ENCODE measurements at places on chromosomes 16 and 17. TPM values are rescaled to one million over a fixed set of nuclear protein-coding genes. Genes with fewer than 3 reads are reported as not detected.
A peak's percentile ranks its signal among the peaks of the same experiment; 100 is the strongest.

GRCh38 chr16:17420816-17421215, 49.9 kb downstream of the XYLT1 start:
- H3K36me3 ChIP-seq: peaks cover 5% of the 10 kb centered on the region
- no peaks in the 10 kb centered on the region for H3K27me3 ChIP-seq
- H3K4me1 ChIP-seq: peaks cover 22% of the 10 kb centered on the region
- no peak for DNase-seq
- H3K27ac ChIP-seq: no peak overlapping the region

Gene UMOD
- total RNA-seq: not detected

Gene BFAR
- 54.8 TPM for total RNA-seq

- no peaks in the 10 kb centered on the region for H3K4me1 ChIP-seq
- no peak overlapping the region for H3K4me3 ChIP-seq
- H3K27me3 ChIP-seq: peaks cover 15% of the 10 kb centered on the region
- no peak for DNase-seq
Observed at GRCh38 chr16:26697807-26698206, 368.9 kb upstream of the C16orf82 start.

DNA sequence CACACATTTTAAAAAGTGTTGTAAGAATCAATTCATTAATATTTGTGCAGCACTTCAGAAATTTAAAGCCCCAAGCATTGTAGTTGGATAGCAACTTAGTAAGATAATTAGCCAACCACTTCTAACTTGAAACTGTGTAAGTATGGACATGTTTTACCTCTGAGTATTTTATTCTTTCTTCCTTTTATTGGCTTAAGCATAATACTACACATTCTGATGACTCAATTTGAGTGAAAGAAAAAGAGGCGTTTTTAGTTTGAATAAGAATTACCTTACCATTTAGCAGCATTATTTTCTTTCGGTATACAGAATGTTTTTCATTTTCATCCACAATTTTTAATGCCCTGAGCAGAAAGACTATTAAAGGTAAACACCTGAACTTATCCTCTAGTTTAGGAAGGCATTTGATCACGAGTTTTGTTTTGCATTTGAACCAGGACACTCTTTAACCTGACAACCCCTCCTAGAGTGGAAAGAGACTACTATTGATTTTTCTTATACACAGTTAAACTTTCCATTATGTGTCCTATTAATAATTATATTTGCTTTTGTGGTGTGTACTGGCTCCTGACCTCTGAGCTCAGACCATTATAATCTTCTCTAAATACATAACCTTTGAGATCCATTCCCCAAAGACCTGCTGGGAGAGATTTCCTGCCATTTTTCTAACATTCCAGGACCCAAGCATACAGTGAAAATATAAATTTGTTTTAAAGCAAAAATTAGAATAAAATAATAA, 9.2 kb downstream of the NACA2 start:
- peaks cover 19% of the 10 kb centered on the region for H3K27me3 ChIP-seq
- no peaks in the 10 kb centered on the region for H3K4me1 ChIP-seq

Gene ABCA9
- not detected for total RNA-seq

- H3K4me3 ChIP-seq: peak overlapping the region; percentile 56
- H3K36me3 ChIP-seq: peaks cover 66% of the 10 kb centered on the region
- no peaks in the 10 kb centered on the region for H3K27me3 ChIP-seq
- no peak for DNase-seq
Observed at GRCh38 chr17:28946239-28946638, 5.1 kb downstream of the PHF12 start.

DNA sequence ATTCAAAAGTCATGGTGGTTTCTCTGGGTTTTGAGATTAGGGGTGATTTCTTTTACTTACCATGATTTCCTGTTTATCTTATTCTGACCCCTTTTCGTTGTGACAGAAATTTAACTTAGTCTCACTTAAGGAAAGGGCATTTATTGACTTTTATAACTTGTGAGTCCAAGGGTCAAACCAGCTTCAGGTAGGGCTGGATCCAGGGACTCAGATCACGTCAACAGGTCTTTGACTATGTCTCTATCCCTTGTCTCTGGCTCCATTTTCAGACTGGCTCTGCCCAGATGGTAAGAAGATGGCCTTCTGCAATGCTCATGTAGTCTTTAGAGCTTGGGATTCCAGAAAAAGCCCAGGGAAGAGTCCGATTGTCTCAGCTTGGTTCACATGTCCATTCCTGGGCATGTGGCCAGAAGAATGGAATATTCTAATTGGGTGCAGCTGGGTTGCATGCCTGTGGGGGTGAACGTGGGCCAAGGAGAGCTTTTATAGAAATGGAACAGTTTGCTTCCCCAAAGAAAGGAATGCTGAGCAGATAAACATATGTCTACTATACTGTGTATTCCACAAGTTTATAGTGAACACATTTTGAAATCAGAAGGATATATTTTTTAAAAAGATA, 13.4 kb downstream of the USP43 start:
- no peak for DNase-seq
- H3K27me3 ChIP-seq: peaks cover 8% of the 10 kb centered on the region
- H3K36me3 ChIP-seq: no peaks in the 10 kb centered on the region

DNA sequence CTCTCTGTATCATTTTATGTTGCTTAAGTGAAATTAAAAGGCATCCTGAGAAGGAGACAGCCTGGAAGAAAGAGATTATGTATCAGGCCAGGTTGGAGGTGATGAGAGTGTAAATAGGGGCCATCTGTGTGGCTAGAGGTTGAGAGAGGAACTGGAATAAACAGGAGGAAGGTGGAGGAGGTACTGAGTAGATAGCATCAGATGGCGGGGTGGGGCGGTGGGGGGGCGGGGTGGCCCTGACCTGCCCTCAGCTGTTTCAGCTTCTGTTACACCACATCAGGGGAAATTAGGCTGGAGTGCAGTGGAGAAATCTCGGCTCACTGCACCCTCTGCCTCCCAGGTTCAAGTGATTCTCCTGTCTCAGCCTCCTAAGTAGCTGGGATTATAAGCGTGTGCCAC, 6.9 kb upstream of the KCNG4 start:
- no peak for DNase-seq
- peaks cover 11% of the 10 kb centered on the region for H3K27me3 ChIP-seq
- no peak overlapping the region for H3K4me3 ChIP-seq
- H3K27ac ChIP-seq: no peak overlapping the region
- no peaks in the 10 kb centered on the region for H3K36me3 ChIP-seq

DNA sequence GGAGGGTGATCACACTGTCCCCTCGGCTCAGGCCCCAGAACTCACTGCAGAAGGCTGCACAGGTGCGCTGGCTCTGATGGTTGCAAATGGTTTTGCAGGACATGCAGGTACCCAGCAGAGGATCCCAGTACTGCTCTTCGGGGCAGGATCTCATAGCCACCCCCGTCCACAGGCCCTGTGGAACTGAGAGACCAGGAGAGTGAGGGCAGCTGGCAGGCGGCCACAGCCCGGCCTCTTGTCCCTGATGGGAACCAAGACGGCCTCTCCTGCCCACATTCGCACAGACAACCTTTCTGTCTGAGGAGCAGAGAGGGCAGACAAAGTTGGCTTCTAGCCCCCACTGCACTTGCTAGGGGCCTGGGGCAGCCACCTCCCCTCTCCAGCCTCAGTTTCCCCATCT, 19.5 kb downstream of the TNFRSF13B start:
- H3K27ac ChIP-seq: no peak overlapping the region
- H3K27me3 ChIP-seq: peaks cover 19% of the 10 kb centered on the region
- peaks cover 2% of the 10 kb centered on the region for H3K36me3 ChIP-seq
- H3K4me3 ChIP-seq: no peak overlapping the region
- DNase-seq: no peak

DNA sequence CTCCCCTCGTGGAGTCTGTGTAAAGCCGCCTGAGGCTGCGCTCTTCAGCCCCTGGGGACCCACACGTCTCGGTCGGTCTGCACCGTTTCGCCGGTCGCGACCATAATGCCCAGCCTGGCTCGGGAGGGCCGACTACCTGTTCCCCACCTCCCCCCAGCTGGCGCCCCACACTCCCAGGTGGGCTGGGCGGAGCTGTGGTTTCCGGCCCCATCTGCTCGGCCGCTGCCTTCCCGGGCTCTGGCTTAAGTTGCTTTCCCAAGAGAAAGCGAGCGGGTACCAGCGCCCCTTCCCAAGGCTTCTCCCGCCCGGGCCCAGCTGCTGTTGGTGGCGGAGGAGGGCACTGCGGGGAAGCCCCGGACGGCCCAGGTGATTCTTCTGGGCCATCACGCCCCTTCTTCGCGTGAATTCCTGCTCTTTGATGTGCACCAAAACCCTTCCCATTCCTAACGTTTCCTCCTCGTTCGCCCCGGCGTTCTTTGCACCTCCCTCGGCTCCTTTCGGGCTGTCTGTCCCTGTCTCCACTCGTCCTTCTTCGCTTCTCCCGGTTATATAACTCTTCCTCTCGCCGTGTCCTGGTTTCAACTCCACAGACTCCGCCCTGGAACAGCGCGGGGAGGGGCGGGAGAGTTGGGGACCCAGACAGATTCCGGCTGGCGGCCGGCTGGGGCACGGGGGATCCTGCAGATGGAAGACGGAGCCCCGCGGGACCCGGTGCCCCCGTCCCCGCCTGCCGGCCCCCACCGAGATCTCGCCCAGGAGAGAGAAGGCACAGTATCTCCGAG, 2.0 kb downstream of the KDM6B start:
- H3K27me3 ChIP-seq: no peaks in the 10 kb centered on the region
- DNase-seq: peak; percentile 64
- H3K27ac ChIP-seq: peak overlapping the region; percentile 85
- H3K4me1 ChIP-seq: peaks cover 51% of the 10 kb centered on the region

- no peaks in the 10 kb centered on the region for H3K27me3 ChIP-seq
- H3K4me1 ChIP-seq: no peaks in the 10 kb centered on the region
- H3K36me3 ChIP-seq: no peaks in the 10 kb centered on the region
- no peak overlapping the region for H3K4me3 ChIP-seq
- no peak overlapping the region for H3K27ac ChIP-seq
Observed at GRCh38 chr17:77291591-77292386, 151.0 kb downstream of the SEC14L1 start.

DNA sequence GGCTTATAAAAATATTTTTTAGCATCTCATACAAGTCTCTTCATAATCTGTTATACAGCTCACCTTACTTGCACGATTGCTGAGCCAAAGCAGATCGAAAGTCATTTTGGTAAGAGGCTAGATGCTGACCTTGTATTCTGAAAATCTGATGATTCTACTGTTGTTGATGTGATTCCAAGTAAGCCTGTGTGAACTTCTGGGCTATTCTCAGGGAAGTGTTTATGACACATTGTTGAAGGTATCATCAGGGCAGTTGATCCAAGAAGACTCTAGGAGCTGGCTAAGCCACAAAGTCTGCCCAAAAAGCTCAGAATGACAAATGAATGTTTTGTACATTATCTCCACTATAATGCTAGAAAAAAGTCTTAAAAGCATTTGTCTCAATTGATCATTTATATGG, 16.0 kb downstream of the OMG start:
- H3K27ac ChIP-seq: no peak overlapping the region
- no peaks in the 10 kb centered on the region for H3K27me3 ChIP-seq
- no peaks in the 10 kb centered on the region for H3K4me1 ChIP-seq
- no peak for DNase-seq
- no peak overlapping the region for H3K4me3 ChIP-seq
- peaks cover 3% of the 10 kb centered on the region for H3K36me3 ChIP-seq

Gene SMCR8
- total RNA-seq: 14.5 TPM

DNA sequence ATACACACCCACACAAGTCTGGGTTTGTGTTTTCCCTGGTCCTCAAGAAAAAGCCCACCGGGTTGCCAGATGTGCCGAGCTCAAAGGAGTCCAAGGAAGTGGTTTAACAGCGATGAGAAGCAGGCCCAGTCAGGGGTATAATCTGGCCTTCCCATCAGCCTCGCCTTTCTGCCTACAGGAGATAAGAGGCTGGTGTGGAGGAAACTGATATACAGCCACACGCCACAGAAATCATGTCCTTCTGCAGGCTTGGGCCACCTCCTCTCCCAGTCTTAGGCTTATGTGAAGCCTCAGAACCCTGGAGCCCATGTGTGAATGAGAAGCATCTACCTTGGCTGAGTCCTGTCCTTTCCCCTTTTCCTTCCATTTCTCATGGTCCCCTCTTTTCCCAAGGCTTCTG, 43.6 kb upstream of the MMP2 start:
- H3K4me3 ChIP-seq: no peak overlapping the region
- peaks cover 21% of the 10 kb centered on the region for H3K27me3 ChIP-seq
- no peak for DNase-seq
- no peak overlapping the region for H3K27ac ChIP-seq
- H3K36me3 ChIP-seq: no peaks in the 10 kb centered on the region
- H3K4me1 ChIP-seq: peaks cover 2% of the 10 kb centered on the region

Gene CRYBA1
- not detected for total RNA-seq

Gene TEX14
- total RNA-seq: 0.14 TPM

DNA sequence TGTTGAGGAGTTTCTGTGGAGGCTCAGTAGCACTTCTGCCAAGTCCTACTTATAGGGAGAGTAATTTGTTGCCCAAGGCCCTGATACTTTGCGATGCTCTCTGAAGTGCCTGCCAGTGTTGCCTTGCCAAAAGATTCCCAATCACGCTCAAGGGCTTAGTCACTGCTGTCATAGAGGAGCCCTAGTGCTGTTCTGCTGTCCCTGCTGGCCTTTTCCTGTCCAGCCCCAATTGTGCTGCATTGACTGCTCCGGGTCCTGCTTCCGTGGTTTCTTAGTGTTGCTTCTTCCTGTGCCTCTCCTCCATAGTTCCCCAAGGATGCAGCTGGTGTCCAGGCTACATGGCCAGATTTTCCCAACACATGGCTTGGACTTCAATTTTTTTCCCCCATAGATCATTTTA, 13.9 kb downstream of the NUP93 start:
- no peak overlapping the region for H3K27ac ChIP-seq
- H3K4me1 ChIP-seq: peaks cover 34% of the 10 kb centered on the region
- no peaks in the 10 kb centered on the region for H3K27me3 ChIP-seq
- H3K36me3 ChIP-seq: peaks cover 13% of the 10 kb centered on the region

DNA sequence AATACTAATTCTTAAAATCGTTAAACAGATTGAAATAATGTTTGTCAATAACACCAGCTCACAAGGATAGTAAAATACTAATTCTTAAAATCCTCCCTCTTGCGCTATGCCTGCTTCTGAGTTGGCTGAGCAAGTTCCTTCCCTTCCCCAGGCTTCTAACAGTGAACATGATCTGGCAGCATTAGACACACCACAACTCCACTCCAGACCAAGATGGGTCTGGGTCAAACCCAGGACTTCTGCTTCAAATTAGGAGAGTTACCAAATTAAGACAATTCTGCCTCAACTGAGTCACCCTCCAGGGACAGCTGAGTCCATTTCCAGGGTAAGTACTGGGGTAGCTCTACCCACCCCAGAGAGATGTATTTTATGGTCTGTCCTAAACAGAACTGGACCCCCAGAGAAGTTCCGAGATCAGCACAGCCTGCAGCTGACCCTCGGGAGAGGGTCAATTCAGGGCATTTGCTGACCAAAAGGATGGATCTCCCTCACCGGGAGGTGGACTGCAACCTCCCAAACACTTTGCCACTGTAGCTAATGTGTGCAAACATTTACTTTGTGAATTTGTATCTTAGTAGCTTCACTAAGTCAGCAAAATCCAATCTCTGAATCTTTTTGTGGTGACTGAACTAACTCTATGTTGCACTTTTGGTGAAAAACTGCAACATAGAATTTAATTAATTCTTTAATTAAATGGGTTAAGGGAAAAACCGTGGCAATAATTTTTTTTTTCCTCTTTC, 48.8 kb downstream of the ADCY9 start:
- H3K27ac ChIP-seq: no peak overlapping the region
- no peaks in the 10 kb centered on the region for H3K27me3 ChIP-seq
- H3K4me3 ChIP-seq: no peak overlapping the region
- DNase-seq: no peak
- H3K36me3 ChIP-seq: peaks cover 6% of the 10 kb centered on the region
- H3K4me1 ChIP-seq: peaks cover 8% of the 10 kb centered on the region

Gene ULK2
- 12.9 TPM for total RNA-seq

Gene PMP22
- total RNA-seq: not detected

All from activated CD4-positive, alpha-beta T cell treated with anti-CD3 and anti-CD28 coated beads for 36 hours (primary cell).